ENCODE measurements at places on chromosomes 5 and 9.
A peak's percentile ranks its signal among the peaks of the same experiment; 100 is the strongest.

DNA sequence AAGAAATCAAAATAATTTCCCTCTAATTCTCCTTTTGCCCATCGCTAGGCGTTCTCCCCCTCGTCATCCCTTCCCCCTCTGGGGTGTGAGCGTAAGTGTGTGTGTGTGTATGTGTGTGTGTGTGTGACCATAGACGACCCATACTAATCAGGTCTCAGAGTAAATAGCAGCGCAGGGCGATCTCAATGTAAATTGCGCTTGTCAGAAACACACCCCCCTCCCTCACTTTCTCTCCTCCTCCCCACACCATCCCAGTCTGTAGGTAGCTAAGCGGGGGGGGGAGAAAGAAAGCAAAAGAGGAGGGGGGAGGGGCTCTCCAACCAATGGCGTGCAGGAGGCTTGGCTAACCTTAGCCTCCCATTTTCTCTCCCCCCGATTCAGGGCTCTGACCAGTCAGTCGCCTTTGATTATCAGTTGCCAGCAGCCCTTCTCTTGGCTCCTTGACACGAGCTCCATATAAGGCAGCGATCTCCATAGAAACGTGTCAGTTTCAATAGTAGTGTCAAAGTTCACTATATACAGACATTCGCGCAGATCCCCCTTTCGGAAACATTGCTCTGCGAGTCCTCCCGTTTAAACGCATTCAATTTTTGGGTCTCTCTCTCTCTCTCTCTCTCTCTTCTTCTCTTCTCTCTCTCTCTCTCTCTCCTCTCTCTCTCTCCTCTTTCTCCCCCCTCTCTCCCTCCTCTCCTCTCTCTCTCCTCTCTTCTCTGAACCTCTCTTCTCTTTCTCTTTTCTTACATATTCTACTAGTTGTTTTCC lies at the start of gene NR2F1:
Gene NR2F1 (plus strand): TSS at position 546 of the 762 bp plus-strand sequence. CDS start 1,802 bp downstream, outside the sequence.
- no peak for DNase-seq

DNA sequence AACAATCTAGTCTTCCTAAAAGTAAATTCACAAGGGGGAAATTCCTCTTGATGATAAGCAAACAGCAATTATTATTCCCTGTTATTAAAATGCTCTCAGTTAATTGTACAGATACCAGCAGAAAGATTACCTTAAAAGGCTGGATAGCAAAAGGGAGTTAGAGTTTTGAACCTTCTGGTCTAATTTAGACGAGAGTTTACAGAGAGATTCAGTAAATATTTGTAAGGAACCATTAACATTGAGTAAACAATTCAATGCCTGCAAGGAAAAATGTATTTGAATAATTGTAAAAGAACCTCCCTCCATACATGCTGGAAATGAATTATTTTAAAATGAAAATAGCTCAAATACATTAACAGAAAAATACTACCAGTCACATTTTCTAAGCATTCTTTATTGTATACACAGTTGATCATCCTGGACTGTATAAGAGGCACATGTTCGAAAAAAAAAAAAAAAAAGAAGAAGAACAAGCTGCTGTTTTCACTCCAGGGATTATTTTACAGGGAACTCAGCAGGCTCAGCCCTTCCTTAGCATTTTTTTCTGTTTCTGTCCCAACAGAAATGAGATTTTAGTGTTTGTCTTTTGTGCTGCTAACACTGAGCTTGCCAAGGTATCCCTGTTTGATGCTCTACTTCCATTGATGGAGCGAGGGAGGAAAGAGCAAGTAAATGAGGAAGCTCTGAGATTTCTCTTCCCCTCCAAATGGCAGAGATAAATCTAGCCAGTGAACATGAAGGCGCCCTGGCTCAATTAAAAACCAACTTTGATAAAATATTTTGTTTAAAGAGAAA lies 141.1 kb downstream of the ENC1 start:
- DNase-seq = no peak

DNA sequence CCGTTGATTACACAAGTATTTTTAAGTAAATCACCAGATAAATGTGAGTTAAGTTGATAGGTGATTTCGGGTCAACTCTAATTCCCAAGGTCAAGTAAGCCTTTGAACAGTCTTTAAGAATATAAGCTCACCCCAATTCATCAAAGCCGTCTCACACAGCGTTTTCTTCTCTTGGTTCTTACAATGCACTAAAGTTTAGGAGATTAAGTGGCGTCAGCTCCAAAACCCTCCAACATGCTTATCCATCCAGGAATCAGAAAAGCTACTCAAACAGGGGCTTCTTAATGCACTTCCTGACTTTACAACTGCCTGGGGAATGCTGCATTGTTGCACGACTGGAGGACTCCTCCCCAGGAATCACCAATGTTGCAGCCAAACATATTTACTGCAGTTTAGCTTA lies 206.2 kb upstream of the EFNA5 start:
- DNase-seq = no peak

- peak; percentile 16 for DNase-seq
These were observed 6.1 kb upstream of the TMEM252 start for GRCh38 chr9:68546596-68547390.

DNA sequence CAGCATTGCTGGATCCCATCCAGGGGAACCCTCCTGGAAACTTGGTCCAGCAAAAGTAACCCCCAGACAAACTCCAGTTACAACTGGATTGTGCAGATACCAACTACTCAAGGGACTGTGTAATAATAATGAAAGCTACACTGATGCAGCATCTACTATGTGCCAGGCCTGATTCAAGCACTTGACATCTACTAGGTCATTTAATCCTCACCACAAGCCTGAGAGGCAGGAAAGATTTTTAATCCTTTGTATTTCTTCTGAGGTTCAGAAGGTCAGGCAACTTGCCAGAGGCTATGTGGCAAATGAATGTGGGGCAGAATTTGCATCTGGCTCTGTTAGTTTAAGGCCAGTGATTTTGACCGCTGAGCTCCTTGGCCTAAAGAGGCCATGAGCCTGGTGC lies 29.5 kb upstream of the FOXI1 start:
- no peak for DNase-seq

- no peak for DNase-seq
These were observed 258.1 kb downstream of the SYK start for GRCh38 chr9:91059713-91060112.

- DNase-seq = no peak
These were observed 26.1 kb upstream of the CSF1R start for GRCh38 chr5:150112201-150113046.

DNA sequence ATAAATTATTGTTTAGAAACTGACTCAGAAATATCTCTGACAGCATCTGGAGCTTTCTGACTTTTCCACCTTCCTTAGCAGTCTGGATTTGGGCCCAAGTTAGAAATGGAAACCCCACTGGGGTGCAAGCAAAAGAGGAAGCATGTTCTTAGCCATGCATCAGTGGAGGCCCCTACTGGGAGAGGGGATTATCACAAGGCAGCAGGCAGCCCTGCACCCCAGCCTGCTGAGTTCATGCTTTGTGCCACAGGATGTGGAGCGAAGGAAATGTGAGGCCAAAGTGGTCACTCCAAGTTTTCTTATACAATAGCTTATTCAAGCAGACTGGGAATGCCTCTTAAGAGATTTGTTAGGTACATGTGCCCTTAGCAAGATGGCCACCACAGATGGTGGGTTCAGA lies 146.5 kb upstream of the TLX3 start:
- no peak for DNase-seq

GRCh38 chr9:104780796-104781395 lies 17.0 kb downstream of the NIPSNAP3B start:
- no peak for DNase-seq

All from CD4-positive, alpha-beta T cell treated with Interleukin-1 beta for 1 hour (primary cell).